Activated CD4-positive, CD25-positive, alpha-beta regulatory T cell treated with anti-CD3 and anti-CD28 coated beads, Interleukin-2, amount 50 U/mL, for 24 hours (primary cell): ENCODE measurements at places on chromosomes 1 and 21.

DNA sequence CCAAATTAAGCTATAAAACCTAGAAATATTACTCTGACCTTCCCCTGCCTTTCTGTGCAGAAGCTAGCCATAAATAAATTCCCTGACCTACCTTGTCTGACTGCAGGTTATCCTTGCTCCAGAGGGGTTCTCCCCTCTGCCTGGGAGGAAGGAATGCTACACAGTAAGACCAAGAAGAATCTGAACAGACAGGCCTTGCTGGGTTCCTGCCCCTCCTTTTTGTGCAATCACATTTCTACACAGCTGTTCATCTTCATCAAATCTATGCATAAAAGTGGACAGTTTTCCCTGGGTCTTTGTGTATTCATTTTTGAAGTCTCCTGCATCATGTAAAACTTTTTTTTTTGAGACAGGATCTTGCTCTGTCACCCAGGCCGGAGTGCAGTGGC lies 50.6 kb downstream of the DNTTIP2 start:
- no peak for ATAC-seq

- no peak for ATAC-seq
Observed at GRCh38 chr1:177275736-177276135, 105.0 kb downstream of the BRINP2 start.

GRCh38 chr21:36518883-36519492 lies 39.1 kb upstream of the CLDN14 start:
- ATAC-seq: no peak

DNA sequence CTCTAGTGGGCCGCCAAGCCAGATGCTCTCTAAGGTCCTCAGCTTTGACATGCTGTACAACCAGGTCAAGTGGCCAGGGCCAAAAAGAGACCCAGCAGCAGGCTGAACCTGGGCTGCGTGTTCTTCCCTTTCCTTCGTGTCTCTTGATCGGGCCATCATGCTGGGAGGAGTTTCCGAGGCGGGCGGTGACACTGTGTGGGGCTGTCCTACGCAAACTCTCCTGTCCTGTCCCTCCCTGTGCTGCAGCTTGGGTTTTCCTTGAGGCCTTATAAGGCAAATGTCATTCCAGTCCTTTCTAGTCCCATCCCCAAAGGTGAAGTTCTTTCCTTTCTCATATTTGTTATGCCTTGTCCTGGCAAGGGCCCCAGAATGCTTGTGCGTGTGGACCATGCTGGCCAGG lies 56.7 kb downstream of the ARHGEF10L start:
- no peak for ATAC-seq

- ATAC-seq: no peak
Observed at GRCh38 chr1:167263819-167264464, 43.3 kb downstream of the POU2F1 start.

DNA sequence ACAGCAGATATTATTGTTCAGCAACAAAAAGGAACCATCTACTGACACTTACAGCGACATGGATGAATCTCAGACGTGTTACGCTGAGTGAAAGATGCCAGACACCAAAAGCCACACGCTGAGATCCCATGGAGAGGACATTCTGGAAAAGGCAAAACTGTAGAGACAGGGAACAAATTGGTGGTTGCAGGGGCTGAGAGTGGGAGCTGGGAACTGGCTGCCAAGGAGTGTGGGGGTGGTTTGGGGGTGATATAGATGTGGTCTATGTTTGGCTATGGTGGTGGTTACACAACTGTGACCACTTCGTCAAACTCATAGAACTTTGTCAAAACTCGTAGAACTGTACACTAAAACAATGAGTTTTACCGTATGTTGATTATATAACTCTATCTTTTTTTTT lies 57.7 kb downstream of the RIPK4 start:
- no peak for ATAC-seq

DNA sequence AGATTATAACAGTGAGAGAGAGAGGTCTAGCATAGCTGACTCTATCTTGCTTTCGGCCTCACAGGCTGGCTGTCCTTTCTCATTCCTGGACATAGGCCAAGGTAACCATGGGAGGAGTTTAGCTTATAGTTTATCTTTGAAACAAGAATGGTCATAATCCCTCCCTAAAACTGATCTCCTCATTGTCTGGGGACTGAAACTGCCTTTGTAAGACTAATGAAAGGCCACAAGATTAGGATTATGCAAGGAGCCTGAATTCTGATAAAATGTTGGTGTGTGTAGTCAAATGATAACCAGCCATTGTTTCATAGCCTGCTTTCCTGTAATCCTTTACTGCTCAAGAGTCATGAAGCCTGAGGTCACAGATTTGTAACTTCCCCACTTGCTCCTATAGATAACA lies 131.9 kb upstream of the LYPLAL1 start:
- no peak for ATAC-seq

GRCh38 chr1:13517193-13517812 lies 3.5 kb upstream of the LRRC38 start:
- ATAC-seq: no peak

DNA sequence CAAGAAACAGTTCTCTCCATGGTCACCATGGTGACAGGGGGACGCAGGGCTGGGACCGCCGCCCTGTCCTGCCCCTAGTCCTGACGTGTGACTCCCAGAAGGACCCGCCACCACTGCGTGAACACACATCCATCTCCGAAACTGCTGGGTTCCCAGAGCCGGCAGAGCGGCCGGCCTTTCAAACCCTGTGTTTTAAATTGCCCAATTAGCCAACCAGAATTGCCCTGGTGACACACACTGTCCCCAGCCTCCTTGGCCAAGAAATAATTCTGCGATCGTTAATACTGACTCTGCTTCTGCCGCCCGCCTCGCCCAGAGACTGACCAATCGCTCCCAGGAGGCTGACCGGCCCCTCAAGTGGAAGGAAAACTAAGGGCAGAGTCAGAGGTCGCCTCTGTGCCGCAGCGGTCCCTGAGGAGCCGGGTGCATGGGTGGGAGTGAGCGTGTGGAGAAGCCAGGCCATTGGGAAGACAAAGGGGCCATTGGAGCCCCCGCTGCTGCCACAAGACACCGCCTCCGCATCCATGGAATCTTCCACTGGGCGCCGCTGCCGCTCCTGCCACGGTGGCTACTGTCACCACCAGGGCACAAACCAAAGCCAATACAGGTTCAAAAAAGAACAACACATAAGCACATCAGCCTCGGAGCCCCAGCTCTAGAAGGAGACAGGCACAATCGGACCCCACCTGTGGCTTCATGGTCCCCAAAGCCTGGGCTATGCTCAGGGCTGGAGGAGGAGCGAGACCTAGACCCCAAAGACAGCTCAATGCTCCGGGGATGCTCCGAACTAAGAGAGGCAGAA lies 273.2 kb downstream of the NPHP4 start:
- ATAC-seq: no peak

GRCh38 chr1:61173118-61173517 lies 90.8 kb downstream of the NFIA start:
- no peak for ATAC-seq

DNA sequence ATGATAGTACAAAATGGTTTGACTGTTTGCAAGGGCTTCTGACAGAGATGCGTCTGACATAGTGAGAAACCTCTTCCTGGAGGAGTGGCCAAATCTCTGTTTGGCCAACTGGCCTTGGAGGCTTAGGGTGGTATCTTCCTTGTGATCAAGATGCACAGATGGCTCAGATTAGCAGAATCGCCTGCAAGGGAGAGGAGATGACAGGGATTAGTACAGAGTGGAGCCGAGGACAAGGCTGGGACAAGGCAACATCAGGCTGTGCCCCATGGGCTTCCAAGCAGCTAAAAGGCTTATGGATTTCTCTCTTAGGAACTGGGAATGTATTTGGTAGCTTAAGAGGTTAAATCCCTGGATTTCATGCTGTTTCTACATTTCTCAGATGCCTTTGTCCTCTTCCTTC lies 379.1 kb downstream of the SIPA1L2 start:
- ATAC-seq: no peak

GRCh38 chr1:16085522-16085921 lies 12.1 kb upstream of the FAM131C start:
- no peak for ATAC-seq

- no peak for ATAC-seq
Observed at GRCh38 chr1:224831501-224831900, 98.0 kb upstream of the DNAH14 start.

- no peak for ATAC-seq
Observed at GRCh38 chr1:215002471-215002870, 80.1 kb upstream of the KCNK2 start.

GRCh38 chr1:42817440-42817767 lies 207 bp upstream of the SVBP start:
- ATAC-seq: no peak

GRCh38 chr1:24688621-24689195 lies 45.6 kb downstream of the SRRM1 start:
- ATAC-seq: peak; percentile 60

DNA sequence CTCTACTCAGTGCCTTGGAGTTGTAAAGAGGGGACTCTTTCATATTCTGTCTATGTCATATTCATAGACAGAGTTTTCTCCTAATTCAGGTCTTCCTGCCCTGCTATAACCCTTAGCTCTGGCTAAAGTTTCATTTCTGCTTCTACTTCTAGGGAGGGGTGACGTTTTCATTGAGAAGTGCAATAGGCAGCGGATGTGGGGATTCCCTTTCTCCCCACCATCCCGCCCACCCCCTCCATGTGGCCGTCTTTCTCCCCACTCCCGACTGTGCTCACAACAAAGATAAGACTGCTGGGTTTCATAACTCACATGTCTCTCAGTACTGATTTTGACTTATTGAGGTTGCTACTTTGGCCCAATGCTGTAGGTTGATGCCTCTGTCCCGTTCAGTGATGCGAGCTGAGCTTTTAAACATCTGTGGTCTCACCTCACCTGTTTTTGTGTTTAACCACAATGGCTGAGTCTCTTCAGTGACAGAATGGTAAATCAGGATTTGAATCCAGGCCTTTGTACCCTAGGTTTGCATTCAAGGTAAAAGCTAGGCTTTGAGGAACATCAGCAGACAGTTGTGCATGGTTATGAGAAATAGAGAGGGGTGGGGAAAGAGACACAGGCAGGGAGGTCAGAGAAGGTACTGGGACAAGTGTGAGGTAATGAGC lies 7.8 kb upstream of the KIF14 start:
- ATAC-seq: peak; percentile 52

GRCh38 chr1:196381544-196381943 lies 226.7 kb downstream of the KCNT2 start:
- no peak for ATAC-seq

- ATAC-seq: peak; percentile 49
Observed at GRCh38 chr1:16921391-16922185, at the start of gene CROCC. Gene CROCC (plus strand): TSS chr1:16921931. CDS start chr1:16922019, 88 bp downstream.

DNA sequence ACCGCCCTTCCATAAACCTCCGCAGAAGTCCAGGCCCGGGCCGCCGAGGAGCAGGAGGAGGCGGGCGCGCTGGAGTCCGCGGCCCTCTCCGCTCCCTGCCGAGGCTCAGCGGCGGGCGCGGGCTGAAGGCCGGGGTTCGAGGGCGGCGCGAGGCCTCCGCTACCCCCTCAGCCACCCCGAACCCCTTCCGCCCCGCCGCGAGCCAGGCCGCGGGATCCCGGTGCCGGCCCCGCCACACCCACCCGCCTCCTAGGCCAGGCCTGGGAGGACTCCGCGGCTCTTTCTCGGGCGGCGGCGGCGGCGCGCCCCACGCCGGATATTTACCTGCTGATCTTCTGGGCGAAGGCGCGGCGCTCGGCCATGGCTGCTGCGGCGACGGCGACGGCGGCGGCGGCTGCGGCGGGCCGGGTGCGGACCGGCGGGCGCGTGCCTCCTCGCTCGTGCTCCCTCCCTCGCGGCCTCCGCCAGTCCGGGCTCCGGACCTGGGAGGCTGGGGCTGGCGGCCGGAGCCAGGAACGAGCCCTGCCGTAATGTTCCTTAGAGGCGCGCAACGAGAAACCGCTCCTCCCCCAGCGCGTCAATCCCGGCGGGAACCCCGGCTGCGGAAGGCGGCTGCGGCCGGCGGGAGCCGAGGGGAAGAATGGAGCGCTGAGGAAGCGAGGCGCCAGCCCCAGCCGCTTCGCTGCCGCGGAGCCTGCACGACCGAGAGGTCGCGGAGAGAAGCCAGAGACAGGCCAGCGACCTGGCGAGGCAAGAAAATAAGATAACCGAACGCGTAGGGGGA lies at the start of gene DOCK7:
TSS of gene DOCK7 (minus strand) at position 484 of the 784 bp plus-strand sequence. CDS start at position 362, 122 bp downstream.
- ATAC-seq: peak; percentile 68

DNA sequence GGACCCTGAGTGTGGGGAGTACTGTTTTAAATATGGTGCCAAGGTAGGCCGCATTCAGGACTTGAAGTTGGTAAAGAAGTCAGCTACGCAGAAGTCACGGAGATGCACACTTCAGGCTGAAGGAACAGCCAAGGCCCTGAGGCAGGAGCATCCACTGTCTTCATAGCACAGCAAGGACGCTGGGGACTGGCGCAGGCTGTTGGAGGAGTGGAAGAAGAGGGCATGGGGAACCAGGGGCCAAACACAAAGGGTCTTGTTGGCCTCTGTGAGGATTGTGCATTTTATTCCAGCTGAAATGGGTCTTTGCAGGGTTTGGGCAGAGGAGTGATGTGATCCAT lies 16.6 kb downstream of the DNAJC16 start:
- ATAC-seq: no peak

- ATAC-seq: no peak
Observed at GRCh38 chr1:238895911-238896310, 490.5 kb upstream of the CHRM3 start.

- no peak for ATAC-seq
Observed at GRCh38 chr1:201653233-201653632, 114.3 kb downstream of the NAV1 start.

DNA sequence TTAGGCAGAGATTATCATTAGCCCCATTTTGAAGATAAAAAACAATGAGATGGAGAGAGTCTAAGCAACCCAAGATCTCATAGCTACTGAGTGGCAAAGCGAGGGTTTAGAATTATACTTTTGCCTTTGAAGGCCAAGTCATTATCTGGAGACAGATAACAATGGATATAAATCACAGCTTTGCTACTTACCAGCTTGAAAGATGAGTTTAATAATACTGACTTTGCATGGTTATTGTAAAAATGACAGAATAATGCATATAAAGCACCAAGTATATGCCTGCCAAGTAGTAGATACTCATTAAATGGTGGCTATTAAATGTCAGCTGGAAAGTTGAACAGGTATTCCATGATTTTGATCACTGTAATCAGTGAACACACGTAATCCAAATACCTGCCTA lies 241.6 kb upstream of the SGIP1 start:
- ATAC-seq: no peak

- ATAC-seq: no peak
Observed at GRCh38 chr1:157201767-157202166, 63.6 kb upstream of the ETV3 start.

DNA sequence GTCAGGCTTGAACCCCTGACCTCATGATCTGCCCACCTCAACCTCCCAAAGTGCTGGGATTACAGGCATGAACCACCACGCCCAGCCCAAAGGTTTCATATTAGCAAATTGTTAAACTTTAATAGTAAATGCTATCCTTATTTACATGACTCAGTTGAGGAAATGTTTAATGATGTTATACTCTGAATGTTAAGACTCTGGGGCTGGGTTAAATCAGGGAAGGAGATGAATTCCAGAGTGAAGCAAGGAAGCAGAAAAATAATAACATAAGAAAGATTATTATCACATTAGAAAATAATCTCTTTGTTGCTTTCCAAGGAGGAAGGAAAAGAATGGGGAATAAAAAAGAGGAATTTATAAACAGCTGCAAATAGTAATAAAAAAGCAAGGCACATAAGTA lies 105.3 kb downstream of the PTGS2 start:
- ATAC-seq: no peak
